ENCODE measurements at places on chromosomes 6 and 20.

DNA sequence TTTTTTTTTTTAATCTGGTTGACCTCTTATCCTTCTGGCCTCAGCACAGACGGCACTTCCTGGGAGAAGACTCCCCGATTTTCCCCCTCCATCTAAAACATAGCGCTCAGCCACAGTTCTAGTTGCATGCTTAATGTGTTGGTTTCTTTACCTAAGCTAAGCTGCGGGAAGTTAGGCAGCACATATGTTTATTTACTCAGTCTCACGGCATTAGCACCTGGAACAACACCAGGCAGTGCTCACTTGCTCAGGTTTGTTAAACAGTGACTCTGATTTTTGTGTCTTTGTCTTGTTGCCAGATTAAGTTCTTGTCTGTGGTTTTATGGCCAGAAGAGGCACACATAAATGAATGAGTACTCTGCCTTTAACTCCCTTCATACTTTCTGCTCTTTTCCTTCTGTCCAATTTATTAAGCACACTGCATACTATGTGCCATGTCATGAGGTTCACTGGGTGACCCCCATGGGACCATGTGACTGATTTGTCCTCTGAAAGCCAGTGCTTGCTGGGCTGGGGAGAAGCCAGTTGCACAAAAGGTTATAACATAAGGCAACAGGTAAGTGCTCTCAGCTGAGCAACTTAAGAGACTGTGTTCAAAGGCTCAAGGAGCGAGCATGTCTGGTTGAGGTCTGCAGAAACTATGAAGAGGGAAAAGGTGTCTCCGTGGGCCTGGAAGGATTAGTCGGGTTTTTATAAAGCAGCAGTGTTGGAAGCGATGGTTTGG is 93.6 kb downstream of the RPP40 start:
- no peak for DNase-seq

GRCh38 chr20:13741879-13742278 is 42.8 kb downstream of the ESF1 start:
- DNase-seq, result no peak

GRCh38 chr6:3603340-3604130 is 146.7 kb upstream of the SLC22A23 start:
- no peak for DNase-seq

DNA sequence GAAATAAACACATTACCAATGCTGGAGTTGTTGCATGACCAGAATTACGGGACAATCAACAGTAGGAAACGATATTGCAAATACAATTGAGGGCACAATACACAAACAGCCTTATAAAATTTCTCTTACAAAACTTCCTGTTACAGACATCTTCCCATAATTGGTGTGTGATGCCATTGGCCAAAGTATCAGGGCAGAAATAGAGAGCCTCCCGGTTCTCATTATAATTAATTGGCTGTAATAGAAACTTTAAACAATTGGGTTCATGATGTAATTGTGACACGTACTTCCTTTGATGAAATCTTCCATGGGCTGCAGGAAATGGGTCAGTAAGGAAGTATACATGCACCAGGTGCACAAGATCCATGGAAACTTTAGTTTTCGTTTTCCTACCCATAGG is 40.3 kb upstream of the RALGAPA2 start:
- DNase-seq, result no peak

GRCh38 chr20:63284544-63284949 is 8.4 kb upstream of the COL20A1 start:
- no peak for DNase-seq

DNA sequence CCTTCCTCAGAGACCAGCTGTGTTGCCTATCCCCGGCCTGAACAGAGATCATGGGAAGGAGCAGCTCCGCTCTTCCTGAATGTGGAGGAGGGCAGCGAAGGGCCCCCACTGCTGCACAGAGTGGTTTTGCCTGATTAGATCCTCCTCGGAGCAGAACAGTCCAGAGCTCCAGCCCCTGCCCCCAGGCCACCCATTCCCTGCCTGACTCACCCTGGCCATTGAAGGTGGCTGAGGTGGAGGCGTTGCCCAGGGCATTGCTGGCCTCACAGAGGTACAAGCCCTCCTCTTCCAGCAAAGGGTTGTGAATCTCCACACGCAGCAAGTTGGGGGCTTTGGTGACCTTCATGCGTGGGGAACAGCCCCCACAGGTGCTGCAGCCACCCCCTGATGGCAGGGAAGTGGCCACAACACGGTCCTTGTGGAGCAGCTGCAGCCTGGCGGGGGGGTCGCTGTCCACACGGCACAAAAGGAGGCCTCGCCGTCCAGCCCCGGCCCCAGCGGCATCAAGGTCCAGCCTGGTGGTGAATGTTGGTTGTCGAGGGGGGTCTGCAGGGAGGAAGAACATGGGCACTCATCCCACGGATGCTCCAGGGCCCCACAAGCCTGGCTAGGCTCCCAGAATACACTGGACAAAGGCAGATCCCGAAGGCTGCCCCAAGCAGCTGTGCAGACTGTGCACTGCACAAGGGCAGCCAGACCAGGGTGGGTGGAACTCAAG is 14.7 kb downstream of the SIGLEC1 start:
- no peak for DNase-seq

DNA sequence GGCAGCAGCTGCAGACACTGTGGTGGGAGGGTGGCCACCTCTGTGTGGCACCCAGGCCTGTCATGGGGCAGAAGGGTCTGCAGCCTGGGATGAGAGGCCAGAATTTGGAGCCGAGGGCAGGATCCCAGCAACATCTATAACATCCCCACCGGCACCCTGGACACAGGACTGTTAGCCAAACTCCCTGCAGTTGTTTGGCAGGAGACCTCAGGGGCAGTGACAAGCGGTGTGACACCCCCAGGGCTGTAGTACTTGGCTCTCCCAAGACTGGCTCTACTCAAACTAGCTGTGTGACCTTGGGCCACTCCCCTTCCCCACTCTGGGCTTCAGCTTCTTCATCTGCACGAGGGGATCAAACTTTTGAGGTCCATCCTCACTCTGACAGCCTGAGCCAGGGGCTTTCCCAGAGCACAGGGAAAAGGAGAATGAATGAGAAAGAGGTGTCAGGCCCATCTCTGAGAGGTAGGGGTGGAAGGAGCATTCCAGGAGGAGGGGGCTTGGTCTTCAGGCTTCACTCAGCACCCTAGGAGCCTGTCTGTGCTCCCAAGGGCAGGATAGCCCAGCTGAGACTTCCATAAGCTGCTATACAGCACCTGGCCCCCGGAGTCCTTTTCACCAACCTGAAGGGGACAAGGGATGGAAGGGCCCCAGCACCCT is 64.0 kb downstream of the MDGA1 start:
- DNase-seq, result no peak

DNA sequence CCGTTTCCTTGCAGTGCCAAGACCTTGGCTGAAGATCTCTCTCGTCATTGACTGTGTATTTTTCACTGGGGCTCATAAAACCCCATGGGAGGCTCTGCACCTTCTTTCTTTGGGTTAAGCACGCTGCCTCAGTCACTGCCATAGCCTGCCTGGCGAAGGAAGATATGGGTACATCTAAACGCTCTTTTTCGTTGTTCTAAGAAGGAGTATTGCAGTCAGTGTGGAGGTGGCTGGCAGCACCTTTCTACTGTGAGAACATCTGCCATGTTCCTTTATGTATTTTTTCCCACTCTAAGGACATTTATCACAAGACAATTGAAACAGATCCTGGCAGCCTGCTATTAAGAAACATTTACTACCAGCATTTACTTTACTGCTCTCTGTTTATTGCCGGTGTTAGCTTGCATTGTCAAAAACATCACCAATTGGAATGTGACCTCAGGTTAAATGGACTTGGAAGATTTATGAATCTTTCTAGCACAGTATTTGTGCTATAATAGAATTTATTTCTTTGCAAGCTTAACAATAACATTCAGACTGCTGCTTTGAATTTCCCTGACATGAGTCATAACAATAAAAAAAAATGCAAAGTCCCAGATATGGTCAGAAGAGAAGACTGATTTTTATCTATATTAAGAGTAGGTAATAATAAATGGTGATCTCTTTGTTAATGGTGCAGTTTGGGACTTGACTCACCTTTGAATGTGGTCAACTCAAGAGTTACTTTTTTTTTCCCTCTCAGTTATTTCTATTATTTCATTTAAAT is 62.2 kb upstream of the CLDN20 start:
- DNase-seq, result peak; percentile 49

GRCh38 chr6:35044761-35045421 is 96.2 kb downstream of the TCP11 start:
- DNase-seq, result no peak

- DNase-seq, result no peak
Observed at GRCh38 chr6:34070315-34071135, 75.4 kb downstream of the GRM4 start.

- DNase-seq, result no peak
Observed at GRCh38 chr6:28657381-28657768, 131.7 kb downstream of the GPX5 start.

DNA sequence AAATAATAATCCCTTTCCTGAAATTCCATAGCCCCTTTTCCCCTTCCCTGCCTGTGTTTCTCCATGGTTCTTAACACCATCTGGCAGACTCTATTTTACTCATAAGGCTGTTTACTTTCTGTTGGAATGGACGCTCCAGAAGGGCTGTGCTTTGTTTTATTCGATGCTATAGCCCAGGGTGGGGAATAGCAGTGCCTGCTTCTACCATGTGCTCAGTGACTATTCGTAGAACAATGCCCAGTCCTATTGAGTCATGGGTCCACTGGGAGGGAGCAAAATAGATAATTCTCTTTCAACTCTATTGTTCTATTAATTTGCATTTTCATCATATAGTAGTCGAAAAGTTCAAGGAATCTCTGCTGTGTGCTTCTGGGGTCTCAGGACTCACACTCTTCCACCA is 565.1 kb downstream of the C6orf118 start:
- DNase-seq, result no peak

GRCh38 chr20:51470907-51471411 is 71.6 kb downstream of the NFATC2 start:
- no peak for DNase-seq

DNA sequence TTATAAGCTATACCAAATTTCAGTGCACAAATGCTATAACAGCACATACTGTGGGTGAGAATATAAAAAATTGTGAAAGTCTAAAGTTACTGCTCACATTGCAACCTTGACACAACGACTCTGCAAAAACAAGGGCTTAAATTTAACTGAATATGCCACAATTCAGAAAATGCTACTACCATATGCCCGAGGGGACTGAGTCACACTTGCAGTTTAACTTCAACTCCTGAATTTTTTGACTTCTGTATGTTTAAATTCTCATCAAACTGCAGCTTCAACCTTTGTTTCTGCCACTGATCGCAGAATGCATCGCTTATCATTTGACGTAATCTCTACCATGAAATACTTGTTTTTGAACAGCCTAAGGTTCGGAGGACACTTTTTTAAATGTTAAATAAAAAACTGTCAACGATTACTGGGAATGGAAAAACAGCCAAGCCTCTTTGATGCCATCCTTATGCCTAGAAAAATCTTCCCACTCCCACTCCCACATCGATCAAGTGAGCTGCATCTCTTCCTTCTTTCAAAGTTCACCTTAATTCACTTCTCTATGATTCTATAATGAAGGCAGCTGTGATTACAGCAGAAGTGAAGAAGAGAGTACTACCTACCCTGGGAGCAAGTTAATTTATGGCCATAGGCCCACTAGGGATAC is 136.5 kb downstream of the ATXN1 start:
- DNase-seq, result no peak

- DNase-seq, result no peak
Observed at GRCh38 chr20:55160996-55161395, 685.6 kb downstream of the DOK5 start.

DNA sequence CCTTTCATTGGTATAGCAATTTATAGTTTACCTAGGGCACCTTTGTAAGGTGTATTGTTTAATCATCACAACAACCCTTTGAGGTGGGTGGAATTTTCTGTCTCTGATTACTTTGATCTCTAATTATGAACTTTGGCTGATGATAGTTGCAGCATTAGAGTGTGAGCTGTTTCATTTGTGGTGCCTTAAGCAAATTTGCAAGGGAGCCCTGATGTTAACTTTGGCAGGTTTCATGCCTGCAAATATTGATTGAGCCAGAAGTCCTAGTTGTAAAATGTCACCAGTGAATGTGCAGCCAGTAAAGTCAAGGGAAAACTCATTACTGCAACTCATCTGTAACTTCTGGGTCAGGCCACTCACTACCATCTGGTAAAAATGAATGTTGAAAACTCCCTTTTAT is 29.8 kb downstream of the CTNNBL1 start:
- no peak for DNase-seq

DNA sequence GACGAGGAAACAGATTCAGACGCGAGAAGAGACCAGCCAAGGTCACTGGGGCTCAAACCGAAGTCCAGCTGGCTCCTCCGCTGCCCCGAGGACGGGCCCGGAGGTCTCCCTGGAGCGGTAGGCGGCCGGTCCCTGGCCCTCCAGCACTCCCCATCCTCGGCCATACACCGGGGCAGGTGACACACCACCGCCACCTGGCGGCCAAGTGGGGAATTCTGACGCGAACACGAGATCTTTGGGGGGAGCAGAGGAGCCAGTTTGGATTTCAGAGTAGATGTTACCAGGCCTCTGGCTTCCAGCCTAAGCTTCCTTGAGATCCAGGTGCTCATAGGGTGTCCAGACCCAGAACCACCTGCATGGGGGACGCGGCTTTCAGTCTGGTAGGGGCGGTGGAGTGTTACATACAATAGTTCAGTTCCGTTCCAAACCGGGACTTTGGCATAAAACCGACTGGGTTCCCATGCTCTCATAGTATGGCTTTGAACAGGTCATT is 16.1 kb downstream of the BPIFB1 start:
- peak; percentile 6 for DNase-seq

GRCh38 chr6:137157601-137158000 is 15.8 kb downstream of the IL22RA2 start:
- no peak for DNase-seq

DNA sequence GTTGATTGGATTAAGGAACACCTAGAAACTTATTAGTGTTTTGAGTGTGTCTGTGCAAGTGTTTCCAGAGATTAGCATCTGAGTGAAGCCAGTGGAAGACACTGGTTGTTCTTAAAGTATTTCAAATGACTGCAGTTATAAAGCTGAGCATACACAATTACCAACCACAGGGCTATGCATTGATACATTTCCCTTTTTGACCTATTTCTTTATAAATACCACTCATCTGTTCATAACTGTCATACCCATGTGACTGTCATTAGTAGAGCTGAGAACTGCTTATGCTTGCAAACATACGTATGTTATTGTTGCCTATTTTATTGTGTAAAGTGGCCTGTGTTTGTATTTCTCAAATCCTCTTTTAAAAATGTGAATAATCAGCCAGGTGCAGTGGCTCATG is 15.3 kb upstream of the ZC3H12D start:
- DNase-seq, result no peak

DNA sequence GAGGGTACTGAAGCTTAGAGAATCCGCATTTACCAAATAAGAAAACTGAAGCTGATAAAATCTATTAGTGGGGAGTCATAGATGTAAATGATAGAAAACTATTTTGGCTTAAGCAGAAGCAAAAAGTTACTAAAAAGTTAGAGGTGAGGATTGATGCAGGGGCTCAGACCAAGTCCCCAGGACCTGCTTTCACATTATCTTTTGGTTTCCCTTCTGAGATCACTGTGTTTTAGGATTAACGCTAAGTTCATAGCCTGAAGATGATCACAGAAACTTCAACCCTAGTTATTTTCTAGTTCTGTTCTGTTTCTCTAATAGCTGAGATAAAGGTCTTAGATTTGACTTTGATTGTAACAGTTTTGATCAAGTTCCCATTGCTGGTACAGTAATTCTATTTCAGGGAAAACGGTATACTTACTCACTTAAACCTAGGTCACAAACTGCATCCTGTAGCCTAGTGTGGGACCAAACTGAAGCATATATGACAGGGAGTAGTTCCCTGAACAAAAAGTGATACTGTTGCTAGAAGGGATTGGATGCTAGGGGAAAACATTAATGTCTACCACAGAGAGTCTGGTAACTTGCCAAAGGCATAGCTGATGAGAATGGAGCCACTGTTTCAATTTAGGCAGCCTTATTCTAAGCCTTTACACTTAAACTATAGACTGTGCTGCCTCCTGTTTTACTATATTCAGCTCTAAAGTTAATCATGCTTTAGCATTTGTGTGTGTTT is 13.1 kb downstream of the CYB5R4 start:
- no peak for DNase-seq
